ENCODE measurements at places on chromosomes 2 and 18.

DNA sequence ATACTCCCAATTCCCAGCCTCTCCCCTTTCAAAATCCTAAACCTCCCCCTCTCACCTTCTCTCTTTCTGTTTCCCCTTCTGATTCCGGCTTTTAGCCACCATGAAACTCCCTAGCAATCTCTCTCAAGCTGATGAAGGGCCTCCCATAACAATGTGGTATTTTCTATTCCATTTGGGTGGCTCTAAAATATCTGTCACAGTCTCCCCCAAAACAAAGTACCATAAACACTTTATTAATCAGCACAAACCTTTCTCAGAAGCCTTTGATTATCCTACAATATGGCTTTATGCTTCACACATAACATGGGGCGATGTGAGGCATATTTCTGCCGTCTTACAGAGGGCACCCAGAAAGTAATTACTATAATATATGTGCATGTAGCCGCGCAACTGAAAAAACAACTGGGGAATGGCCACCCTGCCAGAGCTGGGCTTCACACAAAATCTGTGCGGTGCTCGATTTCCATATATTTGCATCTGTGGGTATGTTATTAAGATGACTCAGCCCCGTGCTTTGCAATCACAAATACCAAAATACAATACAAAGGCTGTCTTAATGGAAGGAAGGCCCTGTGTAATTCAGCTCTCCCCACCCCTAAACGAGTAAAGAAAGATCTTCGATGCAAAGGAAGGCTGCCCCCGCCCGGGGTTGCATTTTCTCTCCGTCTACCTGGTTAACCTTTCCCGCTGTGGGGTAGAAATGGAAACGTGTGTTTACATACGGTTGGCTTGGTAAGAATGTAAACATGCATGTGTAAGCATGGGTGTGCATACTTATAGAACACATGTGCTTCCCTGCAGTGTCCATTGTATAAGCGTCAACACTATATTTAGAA is 81.4 kb downstream of the CELF4 start:
- DNase-seq = no peak

GRCh38 chr18:50177294-50177992 is 17.5 kb downstream of the MYO5B start:
- no peak for DNase-seq

DNA sequence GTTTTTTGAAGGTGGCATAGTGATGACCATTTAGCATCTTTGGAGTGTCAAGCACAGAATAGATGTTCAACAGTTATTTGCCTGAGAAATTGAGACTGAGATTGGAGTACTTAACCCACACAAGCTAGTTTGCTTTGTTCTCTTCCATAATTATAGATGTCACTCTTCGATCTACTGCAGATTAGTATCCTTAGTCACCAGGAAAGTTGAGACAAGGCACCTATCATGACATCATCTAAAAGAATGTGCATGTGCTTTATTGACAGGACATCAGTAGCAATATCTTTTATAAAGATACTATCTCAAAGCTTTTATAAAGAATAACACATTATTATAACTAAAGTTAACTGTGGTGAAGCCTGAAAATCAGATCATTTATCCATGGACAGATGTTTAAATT is 6.4 kb downstream of the VRK2 start:
- DNase-seq = no peak

GRCh38 chr2:36478332-36478738 is 119.6 kb downstream of the FEZ2 start:
- DNase-seq = no peak

GRCh38 chr18:55076643-55077218 is 117.5 kb upstream of the CCDC68 start:
- DNase-seq = no peak

DNA sequence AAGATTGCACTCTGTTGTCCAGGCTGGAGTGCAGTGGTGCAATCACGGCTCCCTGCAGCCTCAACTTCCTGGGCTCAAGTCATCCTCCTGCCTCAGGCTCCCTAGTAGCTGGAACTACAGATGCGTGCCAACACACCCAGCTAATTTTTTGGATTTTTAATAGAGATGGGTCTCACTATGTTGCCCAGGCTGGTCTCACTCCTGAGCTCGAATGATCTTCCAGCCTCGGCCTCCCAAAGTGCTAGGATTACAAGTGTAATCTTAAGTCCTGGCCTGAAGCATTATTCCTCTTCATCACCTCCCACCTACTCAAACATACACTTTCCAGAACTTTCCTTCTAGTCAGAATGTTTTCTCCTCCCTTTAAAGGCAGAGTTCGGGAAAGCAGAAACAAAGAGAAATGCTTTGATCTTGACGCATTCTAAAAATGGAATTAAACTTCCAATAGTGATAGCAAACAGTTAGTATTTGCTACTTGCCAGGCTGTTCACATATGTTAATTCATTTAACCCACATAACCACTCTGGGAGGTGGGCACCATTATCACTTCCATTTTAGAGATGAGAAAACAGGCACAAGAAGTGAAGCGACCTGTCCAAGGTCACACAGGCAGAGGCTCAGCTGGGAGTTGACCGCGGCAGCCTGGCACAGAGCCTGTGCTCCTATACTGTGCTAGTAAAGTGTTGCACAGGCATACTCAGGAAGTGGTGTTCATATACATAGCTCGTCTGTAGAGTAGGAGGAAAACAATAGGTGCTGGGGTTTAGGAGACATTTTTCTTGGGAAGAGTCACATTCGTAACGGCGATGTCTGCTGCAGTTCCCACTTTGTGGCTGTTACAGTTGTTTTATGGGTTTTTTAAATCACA is 24.6 kb downstream of the TEX44 start:
- DNase-seq = no peak

GRCh38 chr2:47065771-47066380 is 89.2 kb downstream of the STPG4 start:
- DNase-seq = no peak
